ENCODE measurements at places on chromosomes 4 and X.
A peak's percentile ranks its signal among the peaks of the same experiment; 100 is the strongest.

DNA sequence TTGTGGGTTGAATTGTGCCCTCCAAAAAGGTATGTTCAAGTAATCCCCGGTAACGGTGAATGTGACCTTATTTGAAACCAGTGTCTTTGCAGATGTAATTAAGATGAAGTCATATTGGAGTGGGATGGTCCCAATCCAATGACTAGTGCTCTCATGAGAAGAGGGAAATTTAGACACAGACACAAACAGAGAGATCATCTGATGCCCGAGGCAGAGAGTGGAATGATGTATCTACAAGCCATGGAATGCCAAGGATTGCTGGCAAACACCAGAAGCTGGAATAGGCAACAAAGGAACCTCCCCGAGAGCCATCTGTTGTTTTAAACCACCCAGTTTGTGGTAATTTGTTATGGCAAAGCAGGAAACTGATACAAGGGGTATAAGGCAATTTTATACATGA is 35.1 kb downstream of the RPS6KA3 start:
- no peak for DNase-seq

DNA sequence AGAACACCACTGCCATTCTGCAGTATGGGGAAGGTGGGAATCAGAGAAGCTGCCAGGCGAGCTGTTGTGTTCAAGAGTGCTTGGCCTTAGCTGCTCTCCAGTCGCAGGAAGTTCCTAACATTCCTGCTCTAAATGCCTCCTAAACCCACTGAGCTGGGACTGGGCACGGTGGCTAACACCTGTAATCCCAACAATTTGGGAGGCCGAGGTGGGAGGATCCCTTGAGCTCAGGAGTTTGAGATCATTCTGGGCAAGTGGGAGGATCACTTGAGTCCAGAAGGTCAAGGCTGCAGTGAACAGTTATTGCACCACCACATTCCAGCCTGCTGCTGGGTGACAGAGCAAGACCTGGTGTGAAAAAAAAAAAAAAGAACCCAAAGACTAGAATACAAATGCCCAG is 690.3 kb upstream of the FAM241A start:
- no peak for DNase-seq

- DNase-seq = no peak
Measured at GRCh38 chr4:86367577-86367976, 7.7 kb upstream of the MAPK10 start.

DNA sequence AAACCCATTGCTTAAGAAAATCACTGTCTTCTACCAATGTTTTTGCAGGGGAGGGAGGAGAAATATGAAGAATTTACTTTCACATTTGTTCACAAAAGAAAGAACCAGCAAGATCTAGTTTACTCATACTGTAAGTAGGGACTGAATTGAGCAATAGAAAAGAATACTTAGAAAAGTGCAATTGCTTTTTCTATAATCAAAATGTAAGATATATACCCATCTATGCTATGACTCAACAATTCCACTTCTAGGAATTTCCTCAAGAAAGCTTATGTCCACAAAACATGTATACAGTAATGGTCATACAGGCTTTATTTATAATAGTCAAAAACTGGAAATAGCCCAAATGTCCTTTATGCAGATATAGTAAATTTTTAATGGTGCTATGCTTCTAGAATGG is 196.4 kb downstream of the LRBA start:
- peak; percentile 94 for DNase-seq
